ENCODE measurements at places on chromosomes 1 and 21.

DNA sequence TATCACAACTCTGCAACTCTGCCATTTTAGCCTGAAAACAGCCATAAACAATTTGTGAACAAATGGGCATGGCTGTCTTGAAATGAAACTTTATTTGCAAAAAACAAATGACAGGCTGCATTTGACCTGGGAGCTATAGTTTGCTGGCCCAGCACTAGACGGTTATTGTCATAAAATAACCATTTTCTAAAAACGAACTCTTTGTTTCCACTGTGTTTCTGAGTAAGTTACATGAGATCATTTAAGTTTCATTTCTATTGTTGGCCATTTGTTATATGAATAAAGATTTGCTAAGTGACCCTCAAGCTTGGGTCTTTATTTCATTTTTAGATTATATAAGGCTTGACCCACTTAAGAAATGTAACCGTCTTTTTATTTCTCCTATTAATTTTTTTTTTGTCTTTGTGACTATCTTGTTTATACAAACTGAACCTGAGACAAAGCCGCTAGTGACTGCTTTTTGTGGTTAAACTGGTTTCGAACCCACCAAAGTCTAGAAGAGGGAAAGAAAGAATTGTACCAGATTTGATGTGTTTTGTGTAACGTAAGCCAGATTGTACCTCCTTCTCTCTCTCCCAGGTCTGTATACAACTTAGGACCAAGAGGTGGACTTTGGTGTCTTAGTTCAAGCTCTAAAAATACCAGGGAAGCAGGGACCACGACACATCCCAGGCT, 12.9 kb upstream of the KCNJ15 start:
- no peak for DNase-seq

- DNase-seq: no peak
Measured at GRCh38 chr1:8152731-8153702, 126.9 kb upstream of the ERRFI1 start.

GRCh38 chr1:212651521-212651920, 43.0 kb downstream of the ATF3 start:
- DNase-seq: no peak

DNA sequence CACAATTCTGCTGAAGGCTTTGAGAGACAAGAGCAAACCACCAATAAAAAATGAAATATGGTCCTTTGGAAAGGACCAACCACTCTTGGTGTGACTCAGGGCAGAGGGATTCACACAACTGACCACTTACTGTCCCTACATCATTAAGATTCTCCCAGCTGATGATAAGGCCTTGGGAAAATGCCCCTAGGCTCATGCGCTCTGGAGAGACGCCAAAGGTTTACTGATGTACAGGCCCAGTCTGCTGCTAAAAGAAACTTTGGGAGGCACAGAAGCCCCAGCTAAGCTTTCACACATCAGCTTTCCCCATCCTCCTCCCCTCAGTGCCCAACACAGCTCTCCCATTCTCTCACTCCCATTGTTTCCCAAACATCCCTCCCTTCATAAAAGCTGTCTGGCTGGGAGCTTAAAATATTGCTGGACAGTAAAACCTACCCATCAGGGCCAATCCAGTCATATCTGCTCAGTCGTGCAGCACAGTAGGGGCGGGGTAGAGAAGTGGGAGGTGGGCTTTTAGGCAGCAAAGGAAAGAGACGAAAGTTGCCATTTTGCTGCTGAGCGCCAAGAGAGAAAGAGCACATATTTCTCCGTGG, at the start of gene GJA8:
Gene GJA8, plus strand, starts transcription at position 543 of the 593 bp plus-strand sequence. CDS start 5,161 bp downstream, outside the sequence.
- DNase-seq: no peak

- DNase-seq: peak; percentile 47
Measured at GRCh38 chr1:90347366-90347765, 352.5 kb downstream of the ZNF326 start.

DNA sequence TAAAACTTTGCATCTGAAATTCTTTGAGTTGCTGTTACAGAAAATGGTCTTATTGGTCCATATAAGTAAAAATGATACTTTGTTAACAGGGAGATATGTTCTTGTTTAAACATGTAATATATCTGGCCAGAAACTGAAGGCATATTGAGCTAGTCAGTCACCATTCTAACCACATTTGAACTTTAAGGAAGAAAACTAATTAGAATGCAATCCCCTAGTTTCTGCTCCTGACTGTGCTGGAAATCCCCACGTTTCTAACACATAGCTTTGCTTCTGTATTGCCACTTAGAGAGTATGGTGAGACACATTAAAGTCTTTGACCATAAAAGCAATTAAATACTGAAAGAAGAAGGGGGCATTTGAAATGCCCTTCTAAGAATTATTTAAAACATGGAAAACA, 32.1 kb upstream of the HIVEP3 start:
- peak; percentile 29 for DNase-seq

DNA sequence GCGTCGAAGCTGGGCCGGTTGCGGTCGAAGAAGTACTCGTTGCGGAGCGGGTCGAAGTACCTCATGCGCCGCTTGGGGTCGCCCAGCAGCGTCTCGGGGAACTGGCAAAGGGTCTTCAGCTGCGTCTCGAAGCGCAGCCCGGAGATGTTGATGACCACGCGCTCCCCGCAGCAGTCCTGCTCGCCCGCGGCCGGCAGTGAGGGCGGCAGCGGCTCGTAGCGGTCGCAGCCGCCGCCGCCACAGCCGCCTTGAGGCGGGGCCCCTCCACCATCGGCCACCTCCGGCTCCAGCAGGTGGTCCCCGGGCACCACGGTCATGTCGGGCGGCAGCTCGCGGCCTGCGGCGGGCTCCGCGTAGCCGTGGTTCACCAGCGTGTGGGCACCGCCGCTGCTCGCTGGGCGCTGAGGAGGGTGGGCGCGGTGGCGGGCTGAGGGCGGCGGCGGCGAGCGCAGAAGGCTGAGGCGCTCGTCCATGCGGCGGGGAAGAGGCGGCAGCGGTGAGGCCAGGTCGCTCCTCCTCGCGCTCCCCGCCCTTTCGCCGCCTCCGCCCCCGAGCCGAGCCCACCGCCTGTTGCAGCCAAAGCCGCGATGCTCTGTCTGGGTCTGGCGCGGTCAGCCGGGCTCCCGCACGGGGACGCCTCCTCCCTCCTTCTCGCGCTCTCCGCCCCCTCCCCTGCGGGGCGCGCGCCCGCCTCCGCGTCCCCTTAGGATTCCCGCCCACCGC, at the start of gene KCNA3:
Gene KCNA3, minus strand, starts transcription at position 604 of the 723 bp plus-strand sequence. Its CDS starts 131 bp downstream, at position 473.
- peak; percentile 7 for DNase-seq

- no peak for DNase-seq
Measured at GRCh38 chr1:64478594-64479470, 8.9 kb downstream of the CACHD1 start.

- no peak for DNase-seq
Measured at GRCh38 chr1:17195731-17196130, 9.2 kb upstream of the PADI1 start.

- no peak for DNase-seq
Measured at GRCh38 chr1:160353223-160353622, 10.0 kb downstream of the NCSTN start.

DNA sequence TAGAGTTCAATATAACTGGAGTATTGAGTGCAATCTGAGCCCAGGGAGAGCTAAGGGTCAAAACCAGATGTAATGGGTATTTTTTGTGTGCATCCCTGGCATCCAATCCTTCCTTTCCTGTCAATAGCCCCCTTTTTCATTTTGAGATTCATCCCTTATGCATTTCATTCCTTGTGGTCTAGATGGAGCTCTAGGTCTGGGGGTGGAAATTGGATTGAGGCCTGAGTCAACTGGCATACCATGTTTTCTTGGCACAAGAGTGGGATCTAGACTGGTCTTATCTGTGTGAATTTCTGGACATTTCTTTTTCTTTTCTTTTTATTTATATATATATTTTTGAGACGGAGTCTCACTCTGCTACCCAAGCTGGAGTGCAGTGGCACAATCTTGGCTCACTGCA, 67.3 kb upstream of the RAB3GAP2 start:
- DNase-seq: no peak

- DNase-seq: no peak
Measured at GRCh38 chr1:79448426-79448825, 441.9 kb upstream of the ADGRL4 start.

- DNase-seq: peak; percentile 55
Measured at GRCh38 chr1:33256471-33257206, at the start of gene ZNF362. ZNF362 (plus strand) TSS chr1:33256492; CDS start chr1:33270575, 14,083 bp downstream.

DNA sequence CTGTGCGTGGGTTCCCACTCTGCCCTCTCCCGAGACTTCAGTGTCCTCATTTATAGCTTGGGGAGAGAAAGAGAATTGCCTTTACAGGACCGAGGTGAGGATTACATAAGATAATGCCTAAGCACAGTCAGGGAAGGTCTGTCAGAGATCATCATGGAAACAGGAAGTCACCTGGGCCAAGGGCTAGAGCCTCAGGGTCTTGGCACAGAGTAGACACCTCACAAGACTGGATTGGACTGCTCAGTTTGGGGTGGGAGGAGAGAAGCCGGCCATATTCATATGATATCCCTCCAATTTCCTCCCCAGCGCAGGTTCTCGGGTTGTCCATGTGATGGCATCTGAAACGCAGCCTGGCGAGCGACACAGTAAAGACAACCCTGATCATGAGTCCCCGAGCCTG, 3.8 kb downstream of the CNR2 start:
- DNase-seq: peak; percentile 43

DNA sequence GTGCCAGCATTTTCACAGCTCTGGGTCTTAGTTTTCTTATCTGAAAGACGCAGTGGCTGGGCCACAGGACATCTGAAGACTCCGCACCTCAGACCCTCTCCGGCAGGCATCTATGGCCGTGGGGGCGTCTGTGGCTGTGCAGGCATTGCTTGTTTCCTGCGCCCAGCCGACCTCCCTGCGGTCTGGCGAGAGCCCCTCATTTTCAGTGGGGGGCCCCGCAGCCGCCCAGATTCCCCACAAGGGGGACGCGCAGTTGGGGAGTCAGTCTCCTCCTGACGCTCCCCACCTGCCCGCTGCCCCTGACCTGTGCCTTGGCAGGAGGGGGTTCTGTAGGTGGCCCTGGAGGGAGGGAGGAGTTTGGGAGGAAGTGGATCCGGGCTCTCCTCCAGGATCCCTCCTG, 3.5 kb upstream of the TFF1 start:
- DNase-seq: no peak

GRCh38 chr21:31273278-31273677, 70.8 kb downstream of the TIAM1 start:
- DNase-seq: no peak

DNA sequence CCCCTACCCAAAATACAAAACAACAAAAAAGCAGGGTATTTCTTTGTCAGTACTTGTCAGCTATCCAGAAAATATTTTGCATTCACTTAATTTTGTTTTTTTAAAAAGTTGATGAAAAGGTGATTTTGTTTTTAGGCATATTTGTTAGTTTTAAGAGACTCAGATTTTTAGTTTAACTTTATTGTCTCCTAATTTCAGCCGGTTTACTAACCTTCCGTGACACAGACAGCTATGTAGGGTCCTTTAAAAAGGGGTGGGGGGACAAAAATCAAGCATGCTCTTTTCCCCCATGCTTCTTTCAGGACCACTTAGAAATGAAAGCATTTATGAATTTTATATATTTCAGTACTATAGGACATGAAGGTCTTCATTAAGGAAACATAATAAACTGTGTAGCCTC, 1.6 kb downstream of the PBX1 start:
- no peak for DNase-seq

- peak; percentile 32 for DNase-seq
Measured at GRCh38 chr1:156578055-156578454, 1.5 kb upstream of the TTC24 start.

- DNase-seq: no peak
Measured at GRCh38 chr1:115679141-115679611, 37.4 kb downstream of the VANGL1 start.

DNA sequence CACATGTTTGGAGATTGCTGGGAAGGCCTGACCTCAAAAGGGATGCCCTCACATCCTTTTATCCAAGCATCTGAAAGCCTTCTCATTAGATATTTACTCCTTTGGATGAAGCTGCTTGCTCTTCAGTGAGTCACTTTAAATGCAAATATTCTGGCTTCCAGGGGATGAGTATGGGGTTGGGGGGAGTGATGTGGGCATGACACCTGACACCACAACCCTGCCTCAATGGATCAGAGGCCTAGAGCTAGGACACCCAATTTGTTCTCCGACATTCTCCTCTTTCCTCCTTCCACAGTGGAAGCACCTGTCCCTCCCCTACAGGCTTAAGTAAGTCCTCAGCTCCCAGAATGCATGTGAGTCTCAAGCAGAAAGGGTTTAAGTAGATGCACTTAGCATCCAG, 238.3 kb downstream of the OMA1 start:
- no peak for DNase-seq

DNA sequence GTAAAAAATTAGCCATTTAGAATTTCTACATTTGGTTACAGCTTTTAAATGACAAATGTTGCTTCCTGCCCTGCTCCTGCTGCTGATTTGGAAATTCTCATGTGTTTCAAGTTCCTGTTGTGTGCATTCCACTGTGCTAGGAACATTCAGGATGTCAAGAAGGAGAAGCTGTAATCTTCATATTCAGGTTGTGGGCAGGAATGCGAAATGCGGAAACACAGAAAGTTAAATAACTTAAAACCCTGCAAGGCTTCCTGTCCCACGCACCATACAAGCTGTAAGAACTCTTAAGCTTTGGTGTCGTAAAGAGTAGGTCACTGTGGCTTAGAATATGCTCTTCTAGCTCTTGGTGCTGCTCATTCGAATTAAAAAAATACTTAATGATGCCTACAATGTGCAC, 52.6 kb downstream of the S100B start:
- DNase-seq: peak; percentile 73
